ENCODE measurements at places on chromosomes 4 and X.

- DNase-seq, result no peak
These were observed 914.5 kb upstream of the AGA start for GRCh38 chr4:178356725-178357124.

DNA sequence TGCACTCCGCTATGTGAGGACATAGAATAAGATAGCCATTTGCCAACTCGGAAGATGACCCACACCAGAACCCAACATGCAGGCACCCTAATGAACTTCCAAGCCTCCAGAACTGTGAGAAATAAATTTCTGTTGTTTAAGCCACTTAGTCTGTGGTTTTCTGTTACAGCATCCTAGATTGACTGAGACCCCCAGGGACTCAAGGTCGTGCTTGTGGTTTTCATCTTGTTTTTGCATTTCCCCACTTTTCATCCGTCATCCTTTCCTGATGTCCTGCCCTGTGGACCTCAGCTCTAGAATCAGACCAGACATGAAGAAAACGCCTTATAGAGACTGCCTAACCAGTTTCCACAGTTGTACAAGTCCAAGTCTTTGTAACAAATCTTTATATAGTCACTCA, 54.4 kb downstream of the MCUB start:
- no peak for DNase-seq

GRCh38 chrX:100976211-100976610, 6.7 kb downstream of the ARL13A start:
- DNase-seq, result no peak

DNA sequence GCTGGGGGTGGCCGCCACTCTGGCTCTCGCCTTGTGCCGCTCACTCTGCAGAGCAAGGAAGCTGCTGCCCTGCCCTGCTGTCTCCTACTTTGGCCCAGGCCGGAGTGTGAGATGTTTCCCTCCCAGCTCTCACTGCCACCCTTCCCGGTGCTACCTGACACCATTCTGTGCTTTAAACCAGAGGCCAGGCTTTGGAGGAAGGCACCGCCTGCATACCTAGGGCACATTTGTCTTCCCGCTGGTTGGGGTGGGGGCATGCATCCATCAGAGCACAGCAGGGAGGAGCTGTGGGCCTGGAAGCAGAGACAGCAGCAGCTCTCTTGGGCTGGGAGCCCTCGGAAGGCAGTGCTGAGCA, 96.9 kb upstream of the PSAPL1 start:
- DNase-seq, result no peak

DNA sequence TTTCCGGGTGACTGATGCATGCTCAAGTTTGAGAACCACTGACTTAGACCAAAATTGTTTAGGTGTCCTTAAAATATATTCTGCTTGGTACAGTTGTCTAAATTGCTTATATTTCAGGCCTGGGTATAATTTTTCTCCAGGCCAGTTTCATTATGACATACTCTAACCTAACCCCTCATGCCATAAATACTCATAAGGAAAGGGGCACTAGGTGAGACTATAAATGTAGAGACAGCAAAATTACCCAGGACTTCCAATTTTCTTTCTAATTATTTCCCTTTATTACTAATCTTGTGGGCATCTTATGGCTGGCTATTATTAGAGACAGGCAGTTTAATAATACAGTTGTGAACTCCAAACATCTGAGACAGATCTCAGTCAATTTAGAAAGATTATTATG, 150.2 kb downstream of the RRAGB start:
- no peak for DNase-seq

GRCh38 chr4:69600013-69600412, 39.4 kb downstream of the UGT2A2 start:
- DNase-seq, result no peak

GRCh38 chr4:166043801-166044200, 170.8 kb downstream of the TLL1 start:
- no peak for DNase-seq

GRCh38 chr4:6612961-6613675, 27.4 kb upstream of the MRFAP1 start:
- no peak for DNase-seq

DNA sequence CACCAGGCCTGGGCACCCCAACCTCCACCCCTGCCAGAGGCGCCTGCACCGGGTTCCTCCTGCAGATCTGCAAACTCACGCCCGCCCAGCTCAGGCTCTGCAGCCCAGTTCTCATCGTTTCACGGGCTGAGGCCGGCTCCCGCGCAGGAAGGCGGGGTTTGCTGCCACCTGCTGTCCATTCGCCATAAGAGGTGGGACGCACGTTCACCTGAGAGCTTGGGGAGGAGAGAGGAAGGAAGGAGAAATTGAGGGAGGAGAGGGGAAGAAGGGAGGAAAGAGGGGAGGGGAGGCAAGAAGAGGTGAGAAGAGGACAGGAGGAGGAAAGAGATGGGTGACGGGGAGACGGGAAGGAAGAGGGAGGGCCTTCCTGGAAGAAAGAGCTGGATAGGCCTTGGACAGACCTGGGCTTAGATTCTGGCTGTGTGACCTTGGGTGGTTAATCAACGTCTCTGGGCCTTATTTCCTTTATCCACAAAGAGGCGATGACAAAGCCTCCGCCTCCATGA, 114.5 kb downstream of the ADRA2C start:
- DNase-seq, result peak; percentile 78

- no peak for DNase-seq
These were observed 4.6 kb downstream of the EDA2R start for GRCh38 chrX:66634272-66634671.

GRCh38 chrX:32195611-32196010, 1015.7 kb downstream of the DMD start:
- no peak for DNase-seq

DNA sequence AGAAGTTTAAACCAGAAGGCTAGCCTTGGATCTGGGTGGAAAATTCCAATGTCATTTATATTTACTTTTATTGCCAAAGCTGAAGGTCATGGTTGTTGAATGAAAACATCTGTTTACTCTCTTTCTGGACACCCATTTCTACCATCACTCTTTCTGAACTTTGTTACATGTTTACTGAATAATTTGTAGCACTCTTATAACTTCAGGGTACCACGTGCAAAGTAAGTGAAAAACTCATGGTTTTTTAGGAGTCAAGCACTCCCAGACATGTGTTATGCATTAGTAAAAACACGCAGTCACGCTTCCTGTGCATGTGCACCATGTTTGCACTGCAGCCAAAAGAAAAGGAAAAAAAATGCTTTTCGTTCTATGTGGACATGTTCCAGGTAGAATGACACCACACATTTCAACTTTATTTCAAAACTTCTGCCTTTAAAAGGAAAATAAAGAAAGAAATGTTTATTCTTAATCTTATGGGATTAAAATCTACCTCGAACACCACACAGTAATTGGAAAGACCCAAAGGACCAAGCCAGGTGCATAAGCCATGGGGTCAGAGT, 31.4 kb upstream of the ADH1C start:
- no peak for DNase-seq

DNA sequence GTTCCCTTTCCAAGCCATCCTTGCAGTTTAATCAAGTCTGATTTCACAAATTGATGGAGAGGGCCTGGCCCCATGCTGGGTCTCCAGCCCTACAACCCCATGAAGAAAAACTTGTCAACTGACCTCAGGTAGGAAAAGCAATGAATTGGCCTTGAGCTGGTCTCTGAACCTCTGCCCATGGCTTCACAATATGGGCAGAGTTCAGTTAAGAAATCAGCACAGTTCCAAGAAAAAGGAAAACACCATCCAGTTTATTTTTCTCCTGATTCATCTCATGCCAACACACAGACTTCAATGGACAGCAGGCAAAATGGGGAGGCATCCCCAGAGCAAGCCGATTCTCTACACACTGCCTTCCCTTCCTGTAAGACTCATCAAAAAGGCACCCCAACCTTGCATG, 3.3 kb downstream of the RIPPLY1 start:
- no peak for DNase-seq

- no peak for DNase-seq
These were observed 1504.6 kb upstream of the ADGRL3 start for GRCh38 chr4:59695355-59696053.
